Left ventricle myocardium inferior (tissue), 1 donor: ENCODE measurements at places on chromosomes 2 and 18. TPM values are rescaled to one million over a fixed set of nuclear protein-coding genes. Genes with fewer than 3 reads are reported as not detected.

DNA sequence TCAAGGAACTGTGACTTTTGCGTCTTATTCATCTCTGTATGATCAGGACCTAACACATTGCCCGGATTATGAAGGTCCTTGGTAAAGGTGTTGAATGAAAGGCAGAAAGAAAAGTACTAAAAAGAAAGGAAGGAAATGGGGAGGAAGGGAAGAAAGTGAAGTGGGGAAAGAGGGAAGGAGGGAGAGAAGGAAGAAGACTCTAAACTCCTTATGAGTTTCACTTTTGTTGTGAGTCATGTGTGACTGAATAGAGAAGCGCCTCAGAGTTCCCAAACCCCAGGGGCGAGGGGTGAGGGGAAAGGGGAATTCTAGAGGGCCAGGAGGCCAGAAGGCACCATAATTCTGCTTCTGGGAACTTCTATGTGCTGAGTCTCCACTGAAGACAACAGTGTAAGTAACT is 30.9 kb upstream of the OSBPL6 start:
- H3K36me3 ChIP-seq: no peaks in the 10 kb centered on the region
- no peak for DNase-seq

DNA sequence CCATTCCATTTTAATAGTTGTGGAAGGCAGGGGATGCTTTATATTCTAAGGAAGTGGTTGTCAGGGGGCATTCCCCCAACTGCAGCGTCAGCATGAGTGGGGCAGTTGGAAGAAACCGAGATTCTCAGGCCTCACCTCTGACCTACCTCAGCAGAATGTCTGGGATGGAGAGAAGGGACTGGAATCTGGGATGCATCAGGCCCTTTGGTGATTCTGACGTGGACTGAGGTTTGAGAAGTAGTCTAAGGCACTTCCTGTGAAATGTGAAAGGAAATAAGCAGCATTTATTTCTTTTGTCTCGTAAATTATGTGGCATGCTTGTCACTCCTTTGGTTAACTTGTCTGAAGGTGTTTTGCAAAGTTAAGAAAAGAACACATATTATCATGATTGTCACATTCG is 540.7 kb upstream of the NETO1 start:
- no peak overlapping the region for H3K4me3 ChIP-seq
- H3K36me3 ChIP-seq: no peaks in the 10 kb centered on the region
- DNase-seq: no peak
- no peaks in the 10 kb centered on the region for H3K27me3 ChIP-seq
- peaks cover 30% of the 10 kb centered on the region for H3K4me1 ChIP-seq

GRCh38 chr18:27062802-27063201 is 122.3 kb downstream of the CHST9 start:
- no peak for DNase-seq
- H3K4me1 ChIP-seq: peaks cover 25% of the 10 kb centered on the region
- H3K36me3 ChIP-seq: no peaks in the 10 kb centered on the region
- no peak overlapping the region for H3K27ac ChIP-seq
- no peaks in the 10 kb centered on the region for H3K27me3 ChIP-seq

GRCh38 chr2:58574873-58575272 is 333.7 kb upstream of the FANCL start:
- H3K4me1 ChIP-seq: no peaks in the 10 kb centered on the region
- no peak overlapping the region for H3K4me3 ChIP-seq
- no peak overlapping the region for H3K27ac ChIP-seq
- DNase-seq: no peak
- no peaks in the 10 kb centered on the region for H3K36me3 ChIP-seq

- H3K4me1 ChIP-seq: no peaks in the 10 kb centered on the region
- H3K4me3 ChIP-seq: no peak overlapping the region
- no peak overlapping the region for H3K27ac ChIP-seq
Measured at GRCh38 chr2:197322724-197323720, 12.4 kb upstream of the ANKRD44 start.

DNA sequence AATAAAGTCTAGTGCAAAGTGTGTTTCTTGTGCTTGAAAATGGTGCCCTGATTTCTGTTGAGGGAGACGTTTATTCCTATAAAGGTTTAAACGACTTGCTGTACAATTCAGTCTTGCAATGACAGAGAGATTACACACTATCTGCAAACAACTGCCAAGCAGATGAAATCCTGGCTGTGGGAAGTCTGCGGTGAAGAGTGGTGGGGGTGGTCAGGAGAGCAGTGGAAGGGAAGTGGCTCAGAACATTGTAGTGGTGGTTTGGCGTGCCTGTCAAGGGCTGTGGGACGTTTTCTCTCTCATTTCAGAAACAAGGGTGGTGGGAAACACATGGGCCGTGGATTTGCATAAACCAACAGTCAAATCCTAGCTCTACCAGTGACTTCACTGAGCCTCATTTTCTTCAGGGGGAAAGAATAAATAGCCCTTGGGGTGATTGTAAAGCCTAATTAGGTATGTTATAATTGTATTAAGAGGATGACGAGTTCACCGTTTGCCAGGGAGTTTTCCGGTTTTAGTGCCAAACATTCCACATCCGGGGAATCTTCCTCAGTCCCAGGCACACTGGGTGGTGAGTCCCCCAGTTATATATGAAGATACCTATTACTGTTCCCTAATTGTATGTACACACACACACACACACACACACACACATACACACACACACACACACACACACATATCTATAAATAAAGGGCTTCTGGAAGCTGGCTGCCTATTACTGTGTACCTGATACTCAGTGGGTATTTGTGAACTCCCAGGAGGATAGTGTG is 115.0 kb downstream of the SPTBN1 start:
- no peaks in the 10 kb centered on the region for H3K27me3 ChIP-seq
- no peak overlapping the region for H3K4me3 ChIP-seq
- peak overlapping the region; percentile 75 for H3K27ac ChIP-seq
- no peaks in the 10 kb centered on the region for H3K36me3 ChIP-seq
- DNase-seq: peak; percentile 45

DNA sequence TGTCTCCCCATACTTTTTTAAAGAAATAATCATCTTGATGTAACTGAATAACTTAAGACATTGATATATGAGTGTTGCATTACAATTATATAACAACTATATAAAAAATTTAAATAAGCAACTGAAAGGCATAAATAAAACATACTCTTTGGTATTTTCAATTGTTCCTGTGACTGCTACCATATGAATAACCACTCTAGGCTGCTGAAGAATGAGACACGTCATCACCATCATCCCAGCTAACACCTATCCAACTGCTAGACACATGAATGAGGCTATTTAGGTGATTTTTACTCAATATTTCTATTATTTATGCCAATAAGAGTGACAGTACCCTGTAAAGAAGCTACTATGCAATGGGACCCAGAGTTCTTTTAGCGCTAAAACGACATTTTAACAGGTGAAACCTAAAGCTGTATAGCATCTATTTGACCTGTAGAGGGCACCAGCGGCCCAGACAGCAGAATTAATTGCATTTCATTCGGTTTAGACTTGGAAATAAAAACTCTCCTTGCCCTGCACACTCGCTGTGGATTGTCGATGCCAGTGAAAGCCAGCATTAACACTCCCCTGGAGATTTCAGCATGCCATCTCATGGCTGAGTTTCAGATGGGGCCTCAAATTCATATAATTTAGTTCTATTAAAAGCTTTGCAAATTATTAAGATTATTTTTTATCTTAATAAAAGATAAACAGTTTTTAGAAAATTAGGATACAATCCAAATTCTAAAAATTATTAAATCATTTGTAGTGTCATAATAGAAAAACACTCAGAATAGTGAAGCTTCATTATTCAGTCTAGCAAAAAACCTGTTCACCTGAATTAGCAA is 89.4 kb upstream of the MAP2 start:
- no peak overlapping the region for H3K4me3 ChIP-seq
- peaks cover 6% of the 10 kb centered on the region for H3K27me3 ChIP-seq
- DNase-seq: peak; percentile 24
- peaks cover 5% of the 10 kb centered on the region for H3K4me1 ChIP-seq
- H3K27ac ChIP-seq: no peak overlapping the region

GRCh38 chr2:224847961-224848850 is 132.0 kb upstream of the CCDC195 start:
- no peak overlapping the region for H3K4me3 ChIP-seq
- no peak overlapping the region for H3K27ac ChIP-seq
- no peaks in the 10 kb centered on the region for H3K4me1 ChIP-seq
- peak; percentile 19 for DNase-seq
- H3K27me3 ChIP-seq: no peaks in the 10 kb centered on the region

GRCh38 chr2:239813261-239814115 is 211.7 kb downstream of the NDUFA10 start:
- H3K4me3 ChIP-seq: no peak overlapping the region
- H3K36me3 ChIP-seq: no peaks in the 10 kb centered on the region
- DNase-seq: no peak
- H3K4me1 ChIP-seq: peaks cover 10% of the 10 kb centered on the region

FHOD3 gene
- 346 TPM for total RNA-seq
